Tibial nerve (tissue), 4 donors: ENCODE measurements at places on chromosomes 3 and 15.

- no peak for DNase-seq
These were observed 12.1 kb upstream of the CLPX start for GRCh38 chr15:65197337-65197645.

DNA sequence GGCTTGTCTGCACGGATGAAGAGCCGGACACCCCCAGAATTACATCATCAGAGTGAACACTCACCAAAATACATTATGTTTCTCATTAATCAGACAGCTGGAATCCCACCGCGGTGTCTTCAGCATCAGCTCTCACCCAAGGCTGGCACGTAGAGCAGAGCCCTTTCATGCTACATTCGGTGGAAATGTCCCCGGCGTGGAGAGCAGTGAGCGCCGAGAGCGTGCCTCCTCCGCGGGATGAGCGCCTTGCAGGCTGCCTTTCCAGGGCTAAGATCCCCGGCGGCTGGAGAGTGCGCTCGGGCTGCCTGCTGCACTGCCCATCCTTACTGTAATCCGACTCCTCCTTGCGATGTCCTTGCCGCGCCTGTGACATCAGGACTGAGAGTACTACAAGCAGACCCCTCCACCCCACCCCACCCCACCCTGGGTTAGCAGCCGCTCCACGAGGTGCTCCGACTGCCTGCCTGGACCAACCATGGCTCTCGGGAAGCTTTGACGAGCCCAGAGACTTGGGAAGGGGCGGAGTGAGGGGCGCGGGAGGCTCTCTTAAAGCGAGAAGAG, at the start of gene ZNF385D:
ZNF385D (minus strand) TSS at position 380 of the 561 bp plus-strand sequence; CDS start at position 86, 294 bp downstream.
- DNase-seq, result peak; percentile 27

DNA sequence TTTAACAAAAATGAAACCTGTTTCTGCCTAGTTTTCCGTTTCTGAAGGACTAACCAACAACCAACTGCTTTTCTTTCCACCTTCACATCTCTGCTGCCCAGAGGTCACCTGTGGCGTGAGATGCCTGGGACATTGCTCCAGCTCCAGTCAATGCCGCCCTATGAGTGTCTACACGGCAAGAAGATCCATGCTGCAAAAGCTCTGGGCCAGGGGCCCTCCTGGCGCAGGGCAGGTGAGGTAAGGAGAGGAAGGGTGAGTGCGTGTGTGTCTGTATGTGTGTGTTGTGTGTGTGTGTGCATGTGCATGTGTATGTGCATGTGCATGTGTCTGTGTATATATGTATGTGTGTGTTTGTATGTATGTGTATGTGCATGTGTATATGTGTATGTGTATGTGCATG, 131.4 kb downstream of the NSMCE3 start:
- DNase-seq, result no peak

DNA sequence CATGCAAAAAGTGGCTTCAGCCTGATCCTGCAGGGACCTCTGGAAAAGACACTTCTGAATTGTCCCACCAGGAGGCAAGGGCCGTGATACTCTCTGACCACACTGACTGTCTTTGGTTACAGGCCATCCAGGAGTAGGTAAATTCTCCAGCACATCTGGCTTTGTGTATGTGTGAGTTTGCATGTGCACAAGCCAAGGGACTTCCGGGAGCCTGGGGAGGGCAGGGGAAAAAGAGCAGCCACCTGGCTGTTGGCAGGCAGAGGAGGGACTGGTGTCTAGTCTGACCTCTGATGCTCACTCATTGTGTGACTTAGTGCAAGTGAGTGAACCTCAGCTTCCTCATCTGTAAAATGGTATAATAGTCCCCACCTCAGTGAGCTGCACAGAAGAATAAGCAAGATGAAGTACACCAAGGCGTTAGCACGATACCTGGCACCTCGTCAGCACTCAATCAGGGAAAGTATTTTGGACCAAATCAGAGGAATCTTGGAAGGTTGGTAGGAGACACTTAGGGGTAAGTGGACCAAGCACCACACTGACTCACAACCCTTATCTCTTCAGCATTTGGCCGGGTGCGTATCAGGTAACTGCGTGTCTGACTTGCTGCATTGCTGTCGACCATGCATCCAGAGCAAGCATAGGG, 19.1 kb downstream of the KLHL6 start:
- no peak for DNase-seq

DNA sequence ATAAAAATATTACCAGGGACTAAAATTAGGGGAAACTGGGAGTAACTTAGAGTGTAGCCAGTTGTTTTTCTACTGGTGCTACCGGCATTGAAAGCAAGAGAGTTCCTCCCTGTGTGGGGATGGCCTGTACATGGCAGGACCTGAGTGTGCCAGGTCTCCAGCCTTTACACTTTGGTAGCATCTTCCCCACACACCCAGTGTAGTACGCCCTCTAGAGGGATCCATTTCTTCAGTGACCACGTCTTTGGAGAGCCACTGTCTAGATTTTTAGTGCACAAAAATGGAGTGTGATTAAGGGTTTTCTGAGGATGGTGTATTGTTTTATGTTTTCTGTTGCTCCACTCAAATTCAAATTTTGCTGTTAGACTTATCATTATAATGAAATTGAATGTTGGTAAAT, 507.0 kb upstream of the TPRG1 start:
- no peak for DNase-seq

DNA sequence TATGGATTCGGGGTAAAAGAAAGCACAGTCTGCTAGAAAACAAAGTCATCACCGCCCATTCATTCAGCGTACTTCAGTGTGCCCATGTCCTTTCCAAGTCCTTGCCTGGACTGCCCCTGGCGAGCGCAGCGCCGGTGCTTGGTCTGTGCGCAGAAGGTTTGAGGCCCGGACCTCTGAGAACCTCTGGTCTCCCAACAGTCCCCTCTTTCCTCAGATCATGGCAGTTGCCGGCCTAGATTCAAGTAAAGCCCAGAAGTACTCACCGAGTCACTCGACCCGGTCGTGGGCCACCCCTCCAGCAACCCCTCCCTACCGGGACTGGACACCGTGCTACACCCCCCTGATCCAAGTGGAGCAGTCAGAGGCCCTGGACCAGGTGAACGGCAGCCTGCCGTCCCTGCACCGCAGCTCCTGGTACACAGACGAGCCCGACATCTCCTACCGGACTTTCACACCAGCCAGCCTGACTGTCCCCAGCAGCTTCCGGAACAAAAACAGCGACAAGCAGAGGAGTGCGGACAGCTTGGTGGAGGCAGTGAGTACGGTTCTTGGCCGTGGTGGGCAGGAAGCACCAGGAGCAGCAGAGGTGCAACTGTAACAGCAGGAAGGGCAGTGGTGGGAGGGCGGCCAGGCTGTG, 36.3 kb downstream of the CHDH start:
- DNase-seq, result no peak

DNA sequence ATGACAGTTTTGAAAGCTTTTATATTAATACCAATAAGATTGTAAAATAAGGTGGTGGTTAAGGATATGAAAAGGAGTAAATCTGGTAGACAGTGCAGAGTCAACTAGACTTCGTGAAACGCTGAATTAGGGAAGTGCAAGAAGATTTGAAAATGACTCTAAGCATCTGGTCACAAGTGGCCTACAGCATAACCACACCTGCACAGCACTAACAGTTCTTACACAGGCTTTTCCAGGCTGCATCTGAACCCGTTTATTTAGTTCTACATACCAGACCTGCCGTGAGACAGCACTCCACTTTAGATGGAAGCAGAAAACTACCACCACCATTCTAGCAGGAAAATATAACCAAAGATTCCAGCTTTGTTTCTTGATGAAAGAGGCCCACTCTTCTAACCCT, 1.9 kb downstream of the DMXL2 start:
- no peak for DNase-seq
